ENCODE measurements at places on chromosomes 6 and 20. TPM values are rescaled to one million over a fixed set of nuclear protein-coding genes. Genes with fewer than 3 reads are reported as not detected.

SYTL3 gene
- 2.1 TPM for total RNA-seq

GRCh38 chr6:4677751-4678065 is 98.5 kb upstream of the CDYL start:
- no peak for DNase-seq

GRCh38 chr6:114404339-114404955 is 61.6 kb upstream of the HS3ST5 start:
- DNase-seq, result no peak

RPS6KA2 gene
- total RNA-seq, result 43.1 TPM

- no peak for DNase-seq
Measured at GRCh38 chr20:1334761-1335160, 5.8 kb upstream of the SDCBP2 start.
